Stimulated activated memory B cell treated with anti-CD40 and anti-IgM and Interleukin-4, amounts not matched to agents 10 μg/mL and 1 μg/mL and 100 μg/mL, for 72 hours (primary cell): ENCODE measurements at places on chromosomes 7 and 10.

DNA sequence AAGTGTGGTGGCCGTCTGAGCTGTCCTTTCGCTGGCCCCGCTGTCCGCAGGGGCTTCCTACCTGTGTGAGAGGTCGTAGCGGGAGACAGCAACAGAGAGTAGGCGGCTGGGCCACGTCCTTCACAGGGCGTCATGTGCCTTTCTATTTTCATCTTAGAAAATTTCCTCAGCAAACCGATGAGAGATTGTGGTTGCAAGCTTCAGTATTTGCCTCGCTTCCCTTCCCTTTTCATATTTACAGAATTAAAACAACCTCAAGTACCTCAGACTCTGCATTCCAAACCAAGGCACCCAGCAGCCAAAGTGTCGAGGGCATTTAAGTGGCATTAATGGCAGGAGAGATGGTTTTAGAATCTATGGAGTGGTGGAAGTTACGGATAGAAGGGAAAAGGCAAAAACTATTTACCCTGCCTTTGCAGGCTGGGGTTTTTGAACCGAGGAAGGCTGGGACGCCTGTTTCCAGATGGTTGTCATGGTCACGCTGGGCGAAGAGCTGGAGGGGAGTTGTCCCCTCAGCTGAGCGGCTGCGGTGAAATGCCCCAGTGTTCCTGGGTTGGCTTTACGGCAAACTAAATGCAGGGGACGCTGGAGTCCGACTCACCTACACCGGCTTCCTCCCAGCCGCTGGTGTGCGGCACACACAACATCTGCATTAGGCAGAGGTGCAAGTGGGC, 41.9 kb downstream of the WIPI2 start:
- H3K36me3 ChIP-seq, result peaks cover 51% of the 10 kb centered on the region
- peak overlapping the region; percentile 82 for H3K4me3 ChIP-seq
- peaks cover 74% of the 10 kb centered on the region for H3K4me1 ChIP-seq
- no peaks in the 10 kb centered on the region for H3K27me3 ChIP-seq

- no peaks in the 10 kb centered on the region for H3K36me3 ChIP-seq
- no peaks in the 10 kb centered on the region for H3K4me1 ChIP-seq
- no peak overlapping the region for H3K4me3 ChIP-seq
- H3K27ac ChIP-seq, result no peak overlapping the region
- no peak for ATAC-seq
Observed at GRCh38 chr7:4267341-4268039, 414.6 kb upstream of the FOXK1 start.

DNA sequence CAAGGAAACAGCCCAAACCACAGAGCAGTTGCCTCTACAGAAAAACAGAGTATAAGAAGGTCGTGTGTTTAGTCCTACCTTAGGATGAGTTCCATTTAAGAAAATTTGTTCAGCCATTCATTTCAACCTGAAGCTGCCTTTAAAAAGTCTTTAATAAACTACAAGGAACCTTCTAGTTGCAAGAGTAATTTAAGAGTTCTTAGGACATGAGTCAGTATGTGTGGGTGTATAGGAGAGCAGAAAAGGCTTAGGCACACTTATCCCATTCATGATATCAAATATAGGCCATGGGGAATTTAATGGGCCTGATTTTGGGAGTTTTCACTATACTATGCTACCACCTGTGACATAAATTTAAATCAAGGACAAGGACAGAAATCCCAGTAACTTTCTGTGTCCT, 496.8 kb downstream of the TFEC start:
- peaks cover 16% of the 10 kb centered on the region for H3K27me3 ChIP-seq
- H3K4me3 ChIP-seq, result no peak overlapping the region
- no peak for ATAC-seq
- no peaks in the 10 kb centered on the region for H3K36me3 ChIP-seq
- no peaks in the 10 kb centered on the region for H3K4me1 ChIP-seq
- H3K27ac ChIP-seq, result no peak overlapping the region

GRCh38 chr10:95214369-95214768, 20.3 kb downstream of the ACSM6 start:
- H3K4me1 ChIP-seq, result no peaks in the 10 kb centered on the region
- peaks cover 33% of the 10 kb centered on the region for H3K36me3 ChIP-seq
- no peak overlapping the region for H3K4me3 ChIP-seq
- H3K27me3 ChIP-seq, result no peaks in the 10 kb centered on the region
- no peak for ATAC-seq

GRCh38 chr10:11516431-11516746, 95.1 kb downstream of the USP6NL start:
- H3K4me1 ChIP-seq, result peaks cover 47% of the 10 kb centered on the region
- peaks cover 30% of the 10 kb centered on the region for H3K36me3 ChIP-seq

DNA sequence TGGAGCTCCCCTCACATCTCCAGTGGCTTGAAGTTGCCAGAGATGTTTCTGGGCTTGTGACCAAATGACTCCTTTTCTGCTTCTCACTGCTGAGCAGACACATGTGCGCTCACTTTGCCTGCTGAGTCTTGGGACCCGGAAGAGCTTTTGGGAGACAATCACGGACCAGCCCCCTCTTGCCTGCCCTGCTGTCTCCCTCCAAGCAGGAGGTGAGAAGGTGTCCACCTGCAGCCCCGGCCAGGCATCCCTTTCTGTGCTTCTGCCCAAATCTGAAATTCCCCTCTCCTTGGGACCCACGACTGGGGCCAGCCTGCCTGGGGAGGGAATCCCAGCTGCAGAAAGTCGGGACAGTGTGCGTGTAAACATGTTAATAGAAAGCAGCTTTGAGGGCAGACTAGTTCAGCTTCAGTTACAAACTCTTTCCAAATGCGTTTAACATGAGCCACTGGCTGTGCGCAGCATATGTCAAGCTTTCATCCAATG, 31.7 kb downstream of the HTRA1 start:
- H3K27me3 ChIP-seq, result peaks cover 26% of the 10 kb centered on the region
- no peak for ATAC-seq
- no peaks in the 10 kb centered on the region for H3K4me1 ChIP-seq
- H3K4me3 ChIP-seq, result no peak overlapping the region

DNA sequence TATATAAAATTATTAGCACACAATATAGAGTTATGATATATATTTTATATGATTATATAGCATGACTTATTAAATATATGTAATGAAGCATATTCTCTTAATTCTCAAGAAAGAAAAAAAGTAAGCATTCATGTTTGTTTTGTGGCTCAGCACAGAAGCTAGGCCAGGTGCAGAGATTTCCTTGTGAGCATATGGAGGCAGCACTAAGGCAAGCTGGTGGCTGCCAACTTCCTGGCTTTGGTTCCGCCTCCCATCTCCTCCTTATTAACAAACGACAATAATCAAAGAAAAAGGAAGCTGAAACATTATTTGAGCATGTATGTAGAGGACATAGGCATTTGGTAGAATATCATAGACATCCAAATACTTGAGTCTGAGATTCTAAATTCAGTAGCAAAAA, 130.3 kb downstream of the ST7 start:
- no peak overlapping the region for H3K4me3 ChIP-seq
- H3K27me3 ChIP-seq, result no peaks in the 10 kb centered on the region

GRCh38 chr10:70932392-70933196, 44.2 kb upstream of the PCBD1 start:
- no peaks in the 10 kb centered on the region for H3K36me3 ChIP-seq
- H3K4me1 ChIP-seq, result peaks cover 10% of the 10 kb centered on the region
- H3K4me3 ChIP-seq, result no peak overlapping the region
- ATAC-seq, result no peak

GRCh38 chr7:152856351-152856750, 96.8 kb downstream of the ACTR3B start:
- H3K4me3 ChIP-seq, result no peak overlapping the region
- H3K27ac ChIP-seq, result no peak overlapping the region
- H3K27me3 ChIP-seq, result no peaks in the 10 kb centered on the region
- H3K36me3 ChIP-seq, result peaks cover 71% of the 10 kb centered on the region
- H3K4me1 ChIP-seq, result no peaks in the 10 kb centered on the region

DNA sequence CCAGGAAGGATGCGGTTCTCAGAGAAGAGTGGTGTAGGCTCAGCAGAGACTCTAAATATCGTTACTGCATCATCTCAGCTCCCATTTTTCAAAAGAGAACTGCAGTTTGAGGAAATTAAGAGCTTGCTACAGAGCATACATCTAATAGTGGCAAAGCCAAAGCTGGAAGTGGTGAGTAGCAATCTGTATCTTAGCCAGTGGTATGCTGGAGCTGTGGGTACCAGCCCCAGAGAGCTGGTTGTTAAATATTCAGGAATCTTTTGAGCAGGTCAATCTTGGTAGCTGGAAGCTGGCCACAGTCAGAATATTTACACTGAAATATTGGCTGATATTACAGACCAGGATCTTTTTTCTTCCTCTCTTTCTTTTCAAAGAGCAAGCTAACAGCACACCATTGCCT, 88.4 kb upstream of the STEAP1B start:
- no peaks in the 10 kb centered on the region for H3K27me3 ChIP-seq
- ATAC-seq, result no peak
- no peak overlapping the region for H3K4me3 ChIP-seq
- H3K4me1 ChIP-seq, result peaks cover 39% of the 10 kb centered on the region
- no peak overlapping the region for H3K27ac ChIP-seq
- H3K36me3 ChIP-seq, result peaks cover 7% of the 10 kb centered on the region

- peaks cover 25% of the 10 kb centered on the region for H3K4me1 ChIP-seq
- no peaks in the 10 kb centered on the region for H3K27me3 ChIP-seq
- ATAC-seq, result no peak
- no peak overlapping the region for H3K27ac ChIP-seq
Observed at GRCh38 chr7:2559283-2559950, 638 bp downstream of the IQCE start.

DNA sequence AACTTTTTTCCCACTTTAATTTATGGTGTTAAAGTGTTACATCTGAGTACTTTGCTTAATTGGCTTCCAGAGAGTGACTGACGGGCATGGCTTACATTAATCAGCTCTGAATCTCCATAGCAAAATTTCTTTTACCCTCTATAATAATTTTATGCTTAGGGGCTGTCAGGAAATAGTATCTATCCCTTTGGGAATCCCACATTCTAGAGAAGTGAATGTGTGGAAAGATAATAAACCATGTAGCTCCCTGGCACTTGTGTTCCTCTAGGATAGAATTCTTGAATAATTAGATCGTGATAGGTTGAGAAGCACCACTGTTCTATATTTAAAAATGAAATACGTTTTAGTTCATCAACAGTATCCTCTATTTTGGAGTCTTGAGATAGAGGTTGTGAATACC, 89.6 kb downstream of the DNAJB9 start:
- no peaks in the 10 kb centered on the region for H3K36me3 ChIP-seq
- H3K4me1 ChIP-seq, result no peaks in the 10 kb centered on the region
- H3K27ac ChIP-seq, result no peak overlapping the region
- no peak overlapping the region for H3K4me3 ChIP-seq
- H3K27me3 ChIP-seq, result no peaks in the 10 kb centered on the region

DNA sequence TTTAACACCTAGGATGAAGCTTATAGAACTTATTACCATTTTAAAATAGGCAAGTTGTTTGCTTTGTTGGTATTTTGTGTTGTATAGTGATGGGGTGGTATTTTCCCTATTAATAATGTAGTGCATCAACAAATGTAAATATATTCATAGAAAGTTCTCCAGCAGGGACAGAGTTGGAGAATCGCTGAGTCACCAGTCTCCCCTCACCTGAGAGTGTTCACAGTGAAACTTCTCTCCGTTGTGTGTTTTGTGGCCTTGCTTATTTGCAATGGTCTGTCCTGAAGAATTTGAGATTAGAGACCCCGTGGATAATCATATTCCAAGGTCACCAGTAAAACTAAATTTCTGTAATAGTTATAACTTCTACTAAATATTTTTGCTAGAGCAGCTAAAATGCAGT, 51.0 kb downstream of the HDAC9 start:
- no peaks in the 10 kb centered on the region for H3K27me3 ChIP-seq
- peaks cover 50% of the 10 kb centered on the region for H3K4me1 ChIP-seq
- peak overlapping the region; percentile 63 for H3K27ac ChIP-seq
- no peak for ATAC-seq

GRCh38 chr7:155368894-155369600, 71.4 kb downstream of the INSIG1 start:
- H3K4me1 ChIP-seq, result peaks cover 21% of the 10 kb centered on the region
- no peak overlapping the region for H3K4me3 ChIP-seq
- no peaks in the 10 kb centered on the region for H3K36me3 ChIP-seq
- no peak for ATAC-seq
- no peak overlapping the region for H3K27ac ChIP-seq

DNA sequence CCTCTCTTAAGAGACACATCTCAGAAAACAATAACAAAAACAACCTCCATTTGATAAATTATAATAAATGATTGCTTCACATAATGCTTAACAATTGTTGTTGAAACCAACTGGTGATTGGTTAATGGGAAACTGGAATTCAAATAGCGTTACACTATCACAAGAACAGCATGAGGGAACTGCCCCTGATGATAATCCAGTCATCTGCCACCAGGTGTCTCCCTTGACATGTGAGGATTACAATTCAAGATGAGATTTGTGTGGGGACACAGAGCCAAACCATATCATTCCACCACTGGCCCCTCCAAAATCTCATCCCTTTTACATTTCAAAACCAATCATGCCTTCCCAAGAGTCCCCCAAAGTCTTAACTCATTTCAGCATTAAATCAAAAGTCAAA, 375.9 kb downstream of the BMPER start:
- no peaks in the 10 kb centered on the region for H3K4me1 ChIP-seq
- H3K27me3 ChIP-seq, result no peaks in the 10 kb centered on the region
- no peak overlapping the region for H3K4me3 ChIP-seq
- no peak overlapping the region for H3K27ac ChIP-seq
- no peaks in the 10 kb centered on the region for H3K36me3 ChIP-seq

- H3K27me3 ChIP-seq, result no peaks in the 10 kb centered on the region
- no peak overlapping the region for H3K27ac ChIP-seq
- peaks cover 73% of the 10 kb centered on the region for H3K36me3 ChIP-seq
- peaks cover 5% of the 10 kb centered on the region for H3K4me1 ChIP-seq
Observed at GRCh38 chr7:44676776-44677175, 70.3 kb downstream of the OGDH start.

- no peaks in the 10 kb centered on the region for H3K4me1 ChIP-seq
- H3K4me3 ChIP-seq, result no peak overlapping the region
- no peak for ATAC-seq
Observed at GRCh38 chr7:27111042-27111750, 8.7 kb upstream of the HOXA2 start.
